ENCODE measurements at places on chromosomes 2 and 18.

- no peak for DNase-seq
Measured at GRCh38 chr2:165610591-165611029, 141.1 kb downstream of the CSRNP3 start.

- no peak for DNase-seq
Measured at GRCh38 chr2:9285921-9286320, 79.3 kb downstream of the ASAP2 start.

DNA sequence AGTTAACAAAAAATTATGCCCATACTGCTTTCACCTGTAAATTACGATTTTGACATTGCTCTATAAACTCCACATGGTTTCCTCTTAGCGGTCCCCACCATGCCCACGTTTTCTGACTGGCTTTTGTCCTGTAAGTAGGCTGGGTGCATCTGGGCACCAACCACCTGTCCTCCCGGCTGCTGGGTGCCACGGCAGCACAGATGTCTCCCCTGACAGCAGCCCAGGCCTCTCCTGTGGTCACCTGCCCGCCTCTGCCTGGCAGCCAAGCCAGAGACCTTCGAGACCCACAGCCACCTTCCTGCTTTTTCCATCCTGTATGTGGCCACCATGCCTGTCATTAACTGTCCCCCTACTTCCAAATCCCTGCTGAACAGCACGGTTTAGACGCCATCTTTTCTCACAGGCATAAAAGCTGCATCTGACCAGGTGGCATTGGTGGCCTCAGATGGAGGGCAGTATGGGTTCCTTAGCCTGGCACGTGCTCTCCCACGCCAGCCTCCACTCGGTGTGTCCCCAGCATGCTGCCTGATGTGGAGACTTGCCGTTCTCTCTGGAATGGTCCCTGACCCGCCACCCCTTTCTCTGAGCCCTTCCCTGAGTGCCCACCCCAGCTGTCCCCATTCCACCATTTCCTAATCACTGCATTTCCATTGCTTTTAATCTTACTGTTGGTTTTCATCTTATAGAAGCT lies 18.9 kb downstream of the SNORC start:
- DNase-seq: peak; percentile 28

GRCh38 chr2:172095146-172095904 lies 7.4 kb downstream of the DLX2 start:
- peak; percentile 77 for DNase-seq

DNA sequence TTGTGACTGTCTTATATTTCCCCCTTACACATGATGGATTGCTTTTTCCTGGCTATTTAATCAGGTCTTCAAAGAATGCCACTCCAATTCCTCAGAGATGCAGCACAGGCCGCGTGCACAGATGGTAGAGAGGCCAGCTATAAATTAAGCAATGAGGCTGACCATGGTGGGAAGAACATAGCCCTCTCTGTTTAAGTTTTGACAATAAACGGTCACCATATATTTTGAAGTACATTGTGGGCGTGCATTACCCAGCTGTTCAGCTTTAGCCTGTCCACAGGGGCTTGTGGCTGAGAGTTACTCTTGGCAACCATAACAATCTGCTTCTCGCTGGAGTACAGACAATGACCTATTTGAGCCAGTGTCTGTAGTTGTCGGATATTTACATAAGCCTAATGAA lies 730.8 kb downstream of the DCC start:
- no peak for DNase-seq

DNA sequence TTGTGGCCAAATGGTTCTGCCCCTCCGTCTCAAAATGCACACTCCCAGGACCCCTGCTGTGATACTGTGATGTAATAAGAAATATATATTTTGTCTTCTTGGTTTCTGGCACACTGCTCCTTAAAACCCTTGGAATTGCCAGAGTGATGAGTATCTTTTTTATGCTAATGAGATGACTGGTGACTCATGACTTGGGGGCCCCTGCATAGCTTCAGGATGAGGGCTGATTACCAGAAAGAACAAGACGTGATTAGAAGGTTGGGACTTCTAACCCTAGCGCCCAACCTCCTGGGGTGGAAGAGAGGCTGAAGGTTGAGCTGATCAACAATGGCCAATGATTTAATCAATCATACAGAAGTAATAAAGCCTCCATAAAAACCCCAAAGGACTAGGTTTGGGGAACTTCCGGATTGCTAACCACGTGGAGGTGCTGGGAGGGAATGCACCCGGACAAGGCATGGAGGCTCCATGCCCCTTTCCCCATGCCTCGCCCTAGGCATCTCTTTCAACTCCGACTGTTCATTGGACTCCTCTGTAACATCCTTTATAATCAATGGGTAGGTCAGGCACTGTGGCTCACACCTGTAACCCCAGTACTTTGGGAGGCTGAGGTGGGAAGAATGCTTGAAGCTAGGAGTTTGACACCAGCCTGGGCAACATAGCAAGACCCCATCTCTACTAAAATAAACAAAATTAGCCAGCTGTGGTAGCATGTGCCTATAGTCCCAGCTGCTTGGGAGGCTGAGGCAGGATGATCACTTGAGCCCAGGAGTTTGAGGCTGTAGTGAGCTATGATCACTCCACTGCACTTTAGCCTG lies 89.1 kb downstream of the HS1BP3 start:
- DNase-seq: no peak

Measured in left forelimb (tissue), 1 donor.